ENCODE measurements at places on chromosomes 6 and 20.
A peak's percentile ranks its signal among the peaks of the same experiment; 100 is the strongest.

DNA sequence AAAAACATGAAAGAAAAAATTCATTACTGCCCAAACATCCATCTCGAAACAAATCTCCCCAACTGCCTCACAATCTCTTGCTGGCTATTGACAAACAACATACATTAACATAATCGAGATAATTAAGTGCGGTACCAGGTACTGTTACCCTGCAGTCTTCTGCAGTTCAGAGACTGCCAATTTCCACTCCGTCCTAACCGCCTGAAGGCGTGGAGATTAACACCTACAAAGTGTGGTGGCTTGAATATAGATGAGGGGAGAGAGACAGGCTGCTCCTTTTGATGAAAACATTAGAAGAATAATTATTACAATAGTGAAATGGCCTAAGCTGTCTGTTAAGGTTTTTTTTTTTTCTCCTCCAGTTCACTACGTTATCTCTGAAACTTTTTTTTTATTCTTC lies 258.9 kb upstream of the SOX4 start:
- DNase-seq, result no peak

GRCh38 chr20:57835588-57836455 lies 126.0 kb upstream of the PMEPA1 start:
- no peak for DNase-seq

GRCh38 chr6:18675881-18676280 lies 288.7 kb downstream of the RNF144B start:
- no peak for DNase-seq

DNA sequence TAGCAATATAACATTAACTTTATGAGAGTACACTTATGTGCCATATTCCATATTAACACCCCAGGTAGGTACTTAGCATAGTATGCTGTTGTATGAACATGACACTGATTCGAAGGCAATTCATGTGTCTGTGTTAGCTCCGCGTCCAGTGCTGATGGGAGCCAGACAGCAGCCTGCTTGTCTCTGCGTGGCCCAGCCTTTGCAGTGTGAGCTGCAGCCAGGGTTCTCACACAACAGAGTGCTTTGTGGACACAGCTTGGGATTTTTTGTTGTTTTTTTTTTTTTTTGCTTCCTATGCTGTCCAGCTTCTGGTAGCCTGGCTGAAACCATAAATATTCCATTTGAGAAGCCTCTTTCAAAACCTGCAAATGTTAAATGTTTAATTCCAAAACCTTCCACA lies 350.9 kb downstream of the SMOC2 start:
- no peak for DNase-seq

DNA sequence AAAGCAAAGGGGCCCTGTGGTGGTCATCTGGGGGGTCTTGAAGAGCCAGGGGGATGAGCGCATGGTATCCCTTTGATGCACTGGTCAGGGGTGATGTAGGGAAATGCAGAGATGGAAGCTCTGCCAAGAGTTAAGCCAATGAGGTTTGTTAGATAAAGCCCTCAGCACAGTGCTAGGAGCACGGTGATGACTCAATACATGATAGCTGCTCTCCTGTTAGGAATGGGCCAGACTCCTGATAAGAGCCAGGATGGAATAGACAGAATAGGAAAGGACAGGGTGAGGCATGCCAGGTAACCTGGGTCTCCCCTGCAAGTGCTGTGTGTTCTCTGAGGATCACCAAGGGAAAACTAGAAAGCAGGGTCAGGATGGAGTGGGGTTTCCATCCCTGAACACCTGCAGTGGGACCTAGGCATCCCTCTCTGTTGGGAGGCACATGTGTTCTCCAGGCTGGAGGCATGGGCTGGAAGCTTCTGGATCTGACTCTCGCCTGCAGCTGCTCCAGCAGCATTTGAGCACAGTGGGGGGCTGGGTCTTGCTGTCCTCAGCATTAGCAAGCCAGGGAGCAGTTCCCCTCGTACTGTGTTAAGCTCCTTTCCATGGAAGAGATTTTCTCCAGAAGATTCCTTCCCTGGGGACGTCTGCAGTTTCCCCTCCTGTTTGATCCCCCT lies 71.8 kb upstream of the TIAM2 start:
- peak; percentile 24 for DNase-seq

- DNase-seq, result no peak
Observed at GRCh38 chr6:35146453-35146852, 5.3 kb upstream of the TCP11 start.

DNA sequence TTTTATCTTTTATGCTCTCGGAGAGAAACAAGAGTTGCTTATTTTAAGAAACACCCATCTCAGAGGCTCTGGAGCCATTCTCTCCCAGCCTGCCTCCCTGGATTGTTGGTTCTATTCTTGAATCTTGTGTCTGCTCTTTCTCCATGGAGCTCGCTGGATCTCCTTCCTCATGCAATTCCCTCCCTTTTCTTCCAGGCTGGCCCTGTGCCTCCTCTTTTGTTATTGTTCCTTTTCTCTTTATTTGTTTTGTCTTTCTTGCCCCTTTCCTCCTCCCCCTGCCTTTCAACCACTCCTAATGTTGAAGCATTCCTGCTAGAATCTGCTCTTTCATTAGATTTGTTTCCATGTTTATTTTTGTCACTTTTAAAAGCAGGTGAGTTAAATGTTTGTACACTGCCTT lies 76.5 kb downstream of the STMND1 start:
- DNase-seq, result no peak

DNA sequence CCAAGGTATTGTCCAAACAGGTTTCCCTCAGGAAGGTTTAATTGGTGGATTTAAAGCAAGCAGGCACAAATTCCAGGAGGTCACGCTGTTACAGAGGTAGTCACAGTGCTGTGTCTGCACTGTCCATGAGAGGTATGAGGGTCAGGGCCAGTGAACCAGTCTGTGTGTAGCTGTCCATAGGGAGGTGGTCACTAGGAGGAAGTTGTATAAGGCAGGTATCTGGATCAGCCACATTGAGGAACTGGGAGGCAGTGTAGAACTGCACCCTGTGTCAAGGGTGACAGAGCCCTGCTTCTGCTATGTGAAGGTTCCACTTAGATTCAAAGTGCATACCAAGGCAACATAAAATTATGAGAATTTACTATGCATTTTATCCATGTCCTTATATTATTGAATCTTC lies 73.3 kb downstream of the MAP3K4 start:
- no peak for DNase-seq

- no peak for DNase-seq
Observed at GRCh38 chr6:56374841-56375369, 127.5 kb upstream of the COL21A1 start.

- no peak for DNase-seq
Observed at GRCh38 chr6:958488-958887, 265.5 kb upstream of the EXOC2 start.
